NCI-H1930 (cell line): ENCODE measurements at places on chromosomes 2 and 18.

- no peak for DNase-seq
These were observed 3.2 kb downstream of the STRN start for GRCh38 chr2:36963106-36963505.

DNA sequence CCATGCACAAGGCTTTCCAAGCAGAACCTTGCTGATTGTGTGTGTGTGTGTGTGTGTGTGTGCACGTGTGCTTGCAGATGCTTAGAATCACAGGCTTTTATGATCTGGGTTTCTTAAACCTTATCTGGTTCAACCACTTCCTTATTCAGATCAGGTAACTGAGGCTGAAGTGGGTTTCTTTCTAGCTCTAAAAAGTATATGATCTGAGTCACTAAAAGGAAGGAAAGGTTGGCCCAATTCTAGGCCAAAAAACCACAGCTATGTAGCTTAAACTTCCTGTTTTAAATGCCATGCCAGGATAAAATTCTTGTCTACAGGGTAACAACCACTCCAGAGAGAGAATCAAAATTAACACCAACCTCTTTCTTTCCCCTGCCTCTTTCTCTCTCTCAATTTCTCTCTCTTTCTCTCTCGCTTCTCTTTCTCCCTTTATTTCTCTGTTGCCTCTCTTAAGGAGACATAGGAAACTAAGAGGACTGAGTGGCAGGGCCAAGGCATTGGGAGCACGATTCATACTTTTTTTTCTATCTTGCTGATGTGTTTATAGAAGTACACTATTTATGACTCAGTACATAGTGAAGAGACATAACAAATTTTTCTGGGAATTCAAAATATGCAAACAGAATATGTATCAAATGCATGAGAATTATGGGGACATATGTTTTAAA, 140.3 kb downstream of the TRIB2 start:
- no peak for DNase-seq

DNA sequence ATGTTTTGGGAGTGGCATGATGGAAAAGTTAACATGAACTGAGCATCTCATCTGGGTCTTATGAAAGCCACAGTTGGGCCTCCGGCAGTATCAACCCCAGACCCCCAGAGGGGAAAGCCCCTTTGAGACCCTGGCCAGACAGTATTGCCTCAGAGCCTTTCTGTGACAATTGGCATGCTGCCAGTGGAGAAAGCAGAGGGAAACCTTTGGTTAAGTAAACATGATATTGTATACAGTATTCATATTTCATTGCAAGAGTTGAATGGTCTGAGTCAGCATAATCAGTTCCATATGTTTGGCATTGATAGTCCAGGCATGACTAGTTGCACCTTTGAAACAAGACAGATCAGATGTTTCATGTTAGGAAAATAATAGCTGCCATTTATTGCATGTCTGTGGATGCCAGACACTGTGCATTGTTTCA, 20.0 kb downstream of the MERTK start:
- no peak for DNase-seq

DNA sequence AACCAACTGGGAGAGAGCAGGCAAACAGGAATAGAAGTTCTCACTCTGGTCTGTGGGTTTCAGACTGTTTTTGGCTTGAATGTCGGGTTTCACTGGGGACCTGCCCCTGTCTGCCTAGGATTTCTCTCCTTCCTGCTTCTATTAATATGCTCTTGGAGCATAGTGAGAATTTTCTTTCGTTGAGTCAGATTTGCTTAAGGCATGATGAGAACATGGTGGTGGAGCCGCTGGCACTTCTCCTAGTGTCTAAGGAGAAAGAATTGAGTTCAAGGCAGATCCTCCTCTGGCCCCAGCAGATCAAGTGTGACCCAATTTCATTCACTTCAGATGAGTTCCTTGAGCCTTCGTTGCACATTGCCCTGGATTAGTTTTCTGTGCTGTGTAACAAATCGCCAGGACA, 103.9 kb upstream of the HS6ST1 start:
- DNase-seq: no peak

- DNase-seq: no peak
These were observed 47.6 kb upstream of the SH3RF3 start for GRCh38 chr2:109081374-109081773.

GRCh38 chr2:187215532-187216240, 232.4 kb downstream of the CALCRL start:
- no peak for DNase-seq
